Camera-type eye (tissue), 1 donor: ENCODE measurements at places on chromosomes 1 and 21. TPM values are rescaled to one million over a fixed set of nuclear protein-coding genes. Genes with fewer than 3 reads are reported as not detected.

Gene CGN
- 27.3 TPM for total RNA-seq

Gene CCDC17
- total RNA-seq, result 0.93 TPM

Gene LAPTM5
- total RNA-seq, result 11.3 TPM

Gene TRIM58
- total RNA-seq, result 7.0 TPM

Gene AMY1C
- not detected for total RNA-seq

Gene MYBPH
- 4.5 TPM for total RNA-seq

Gene TMEM240
- 12.0 TPM for total RNA-seq

Gene LIN28A
- not detected for total RNA-seq

Gene S100A7A
- not detected for total RNA-seq

Gene DHRS3
- total RNA-seq, result 53.6 TPM

Gene GRHL3
- 0.55 TPM for total RNA-seq

Gene TCP10L
- total RNA-seq, result 5.5 TPM

Gene MYBPHL
- 0.55 TPM for total RNA-seq

Gene TTC3
- total RNA-seq, result 691 TPM

Gene SYPL2
- 5.3 TPM for total RNA-seq

Gene STK40
- total RNA-seq, result 14.7 TPM
